ENCODE measurements at places on chromosomes 2 and 18.

DNA sequence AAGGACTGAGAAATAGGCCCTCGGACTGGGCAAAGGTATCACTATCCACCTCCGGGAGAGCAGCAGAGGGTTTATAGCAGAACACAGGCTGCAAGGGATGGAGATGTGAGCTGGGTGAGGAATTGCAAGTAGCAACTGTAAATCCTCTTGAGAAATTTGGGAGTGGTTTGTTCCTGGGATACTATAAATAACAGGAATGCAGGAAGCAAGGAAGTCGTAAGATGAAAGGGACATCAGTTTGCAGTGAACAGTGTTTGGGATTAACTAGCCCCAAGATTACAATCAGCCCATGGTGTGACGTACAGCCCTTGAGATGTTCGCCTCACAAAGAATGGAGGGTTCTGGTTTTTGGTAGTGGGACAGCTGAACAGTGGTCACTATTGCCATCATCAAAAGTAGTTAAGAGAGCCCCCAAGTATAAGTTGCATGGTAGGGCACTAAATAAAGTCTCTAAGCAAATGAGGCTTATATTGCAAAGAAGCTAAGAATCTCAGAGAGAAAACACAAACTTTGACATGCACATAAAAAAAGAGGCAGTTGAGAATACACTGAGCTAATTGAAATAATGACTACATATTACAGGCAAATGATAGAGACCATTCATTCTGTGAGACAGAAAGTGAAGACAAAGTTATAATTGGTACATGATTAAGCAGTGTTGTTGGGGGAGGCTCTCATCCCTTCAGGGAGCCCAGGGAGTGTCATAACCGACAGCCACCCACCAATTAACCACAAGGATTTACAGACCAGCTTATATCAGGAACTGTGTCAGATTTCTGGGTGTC is 362.5 kb upstream of the ACVR2A start:
- DNase-seq, result no peak

GRCh38 chr2:200674837-200675236 is 89.0 kb downstream of the AOX1 start:
- no peak for DNase-seq

DNA sequence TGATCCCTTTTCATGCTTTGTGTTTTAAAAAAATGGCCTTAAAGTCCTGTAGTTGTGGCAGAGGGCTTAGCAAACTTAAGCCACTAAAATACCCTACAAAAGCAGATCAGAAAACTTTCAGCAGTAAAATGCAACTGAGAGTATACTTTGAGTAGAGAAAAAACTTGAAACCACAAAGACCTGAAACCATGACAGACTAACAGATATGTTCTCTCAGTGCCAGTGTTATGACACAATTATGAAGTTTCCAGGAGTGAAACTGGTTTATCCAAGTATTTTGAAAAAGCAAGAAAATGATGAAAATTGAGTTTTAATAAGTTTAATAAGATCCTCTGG is 74.5 kb downstream of the SPRED2 start:
- no peak for DNase-seq

GRCh38 chr2:204737296-204737695 is 192.0 kb downstream of the PARD3B start:
- DNase-seq, result no peak

GRCh38 chr2:154497019-154497418 is 201.5 kb upstream of the KCNJ3 start:
- no peak for DNase-seq

DNA sequence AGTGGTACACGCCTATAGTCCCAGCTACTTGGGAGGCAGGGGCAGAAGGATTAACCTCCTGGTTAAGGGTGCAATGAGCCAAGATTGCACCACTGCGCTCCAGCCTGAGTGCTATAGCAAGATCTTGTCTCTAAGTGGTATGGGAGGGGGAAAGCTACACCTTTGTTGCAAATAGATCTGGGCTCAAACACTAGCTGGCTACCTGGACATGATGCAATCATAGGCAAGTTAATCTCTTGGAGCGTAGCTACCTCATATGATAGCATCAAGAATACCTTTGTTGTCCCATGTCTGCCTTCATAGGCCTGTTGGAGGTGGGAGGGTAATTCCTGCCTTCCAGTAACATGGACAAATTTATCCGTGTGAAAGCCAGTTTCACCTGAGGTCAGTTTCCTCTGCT is 15.7 kb downstream of the KLHL29 start:
- DNase-seq, result no peak

- DNase-seq, result no peak
These were observed 67.3 kb upstream of the TEX51 start for GRCh38 chr2:126831234-126832005.

- peak; percentile 46 for DNase-seq
These were observed 25.1 kb upstream of the TMEM182 start for GRCh38 chr2:102736410-102737409.
